Activated B cell treated with CpG ODN at 0.5 μM for 24 hours (primary cell): ENCODE measurements at places on chromosomes 7 and 10. TPM values are rescaled to one million over a fixed set of nuclear protein-coding genes. Genes with fewer than 3 reads are reported as not detected.

- no peak for DNase-seq
- H3K4me3 ChIP-seq = no peak overlapping the region
- no peaks in the 10 kb centered on the region for H3K4me1 ChIP-seq
- H3K27me3 ChIP-seq = peaks cover 2% of the 10 kb centered on the region
- no peaks in the 10 kb centered on the region for H3K36me3 ChIP-seq
- H3K27ac ChIP-seq = no peak overlapping the region
Measured at GRCh38 chr10:50857579-50857978, 27.8 kb downstream of the A1CF start.

DNA sequence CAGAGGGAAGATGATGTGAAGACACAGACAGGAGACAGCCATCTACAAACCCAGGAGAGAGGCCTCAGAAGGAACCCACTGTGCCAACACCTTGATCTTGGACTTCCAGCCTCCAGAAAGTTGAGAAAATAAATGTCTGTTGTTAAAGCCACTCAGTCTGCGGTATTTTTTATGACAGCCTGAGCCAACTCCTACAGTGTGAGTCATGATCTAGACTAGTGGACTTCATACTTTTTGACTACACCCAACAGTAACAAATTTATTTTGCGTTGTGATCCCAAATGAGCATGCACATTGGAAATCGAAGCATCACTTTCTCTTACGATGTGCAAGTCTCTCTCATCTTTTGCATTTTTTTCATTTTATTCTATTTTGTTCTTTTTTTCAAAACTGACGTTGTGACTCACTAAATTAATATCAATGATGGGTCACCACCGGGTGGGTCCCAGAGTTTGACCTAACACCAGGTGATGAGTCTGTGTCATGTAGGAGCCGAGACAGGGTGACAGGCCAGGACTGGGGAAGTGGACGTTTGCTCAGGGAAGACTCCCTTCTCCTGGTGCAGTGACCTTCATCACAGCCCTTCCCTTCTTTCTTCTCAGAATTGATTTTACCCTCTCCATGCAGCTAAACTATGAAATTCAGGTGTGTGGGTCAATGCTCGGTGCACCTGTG lies 28.9 kb downstream of the PHYH start:
- no peak overlapping the region for H3K27ac ChIP-seq
- DNase-seq = no peak
- H3K27me3 ChIP-seq = peaks cover 1% of the 10 kb centered on the region
- no peaks in the 10 kb centered on the region for H3K4me1 ChIP-seq
- H3K4me3 ChIP-seq = no peak overlapping the region

DNA sequence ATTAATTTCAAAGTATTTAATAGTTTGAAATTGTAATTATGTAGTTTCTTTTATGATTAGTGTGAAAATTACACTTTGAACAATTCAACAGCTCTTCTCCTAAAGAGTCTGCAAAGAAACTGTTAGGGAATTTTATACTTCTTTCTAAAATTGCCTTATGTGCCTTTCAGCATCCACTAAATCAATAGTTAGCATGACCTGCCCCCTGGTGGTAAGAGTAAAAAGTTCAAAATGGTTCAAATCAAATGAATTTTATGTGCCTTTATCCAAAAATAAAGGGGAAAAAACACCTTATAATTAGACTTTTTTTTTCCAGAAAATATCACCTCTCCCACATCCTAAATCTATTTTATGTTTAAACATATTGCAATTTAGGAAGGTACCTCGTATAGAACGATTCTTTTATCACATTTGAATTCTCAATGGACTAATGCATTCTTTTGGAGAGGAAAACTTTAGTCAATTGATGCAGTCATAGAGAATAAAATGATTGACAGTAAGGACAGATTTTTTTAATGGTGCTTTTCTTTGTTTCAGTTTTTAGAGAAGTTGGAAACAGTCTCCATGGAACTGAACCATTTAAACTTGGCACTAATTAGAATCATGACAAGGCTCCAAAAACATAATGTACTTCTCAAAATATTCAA lies 163.7 kb downstream of the SEMA3D start:
- H3K4me1 ChIP-seq = no peaks in the 10 kb centered on the region
- H3K27ac ChIP-seq = no peak overlapping the region
- H3K36me3 ChIP-seq = no peaks in the 10 kb centered on the region
- no peaks in the 10 kb centered on the region for H3K27me3 ChIP-seq
- no peak for DNase-seq
- no peak overlapping the region for H3K4me3 ChIP-seq

DNA sequence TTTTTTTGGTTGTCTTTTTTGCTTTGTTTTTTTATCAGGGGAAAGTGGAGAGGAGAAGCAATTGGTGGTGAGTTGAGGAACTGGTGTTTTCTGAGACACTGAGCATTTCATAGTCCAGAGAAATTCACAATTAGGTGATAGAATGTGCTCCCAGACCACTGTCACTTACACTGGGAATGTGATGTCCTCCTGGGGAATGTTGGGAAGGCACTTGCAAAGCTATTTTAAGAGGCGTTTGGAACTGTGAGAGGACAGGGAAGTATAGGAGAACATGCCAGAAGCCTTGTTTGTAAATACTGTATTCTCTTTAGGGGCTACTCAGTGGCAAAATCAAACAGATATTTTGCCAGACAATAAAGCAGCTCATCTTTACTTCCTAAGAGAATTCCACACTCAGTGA lies 16.0 kb downstream of the CHRM2 start:
- no peak overlapping the region for H3K4me3 ChIP-seq
- H3K27me3 ChIP-seq = no peaks in the 10 kb centered on the region

DNA sequence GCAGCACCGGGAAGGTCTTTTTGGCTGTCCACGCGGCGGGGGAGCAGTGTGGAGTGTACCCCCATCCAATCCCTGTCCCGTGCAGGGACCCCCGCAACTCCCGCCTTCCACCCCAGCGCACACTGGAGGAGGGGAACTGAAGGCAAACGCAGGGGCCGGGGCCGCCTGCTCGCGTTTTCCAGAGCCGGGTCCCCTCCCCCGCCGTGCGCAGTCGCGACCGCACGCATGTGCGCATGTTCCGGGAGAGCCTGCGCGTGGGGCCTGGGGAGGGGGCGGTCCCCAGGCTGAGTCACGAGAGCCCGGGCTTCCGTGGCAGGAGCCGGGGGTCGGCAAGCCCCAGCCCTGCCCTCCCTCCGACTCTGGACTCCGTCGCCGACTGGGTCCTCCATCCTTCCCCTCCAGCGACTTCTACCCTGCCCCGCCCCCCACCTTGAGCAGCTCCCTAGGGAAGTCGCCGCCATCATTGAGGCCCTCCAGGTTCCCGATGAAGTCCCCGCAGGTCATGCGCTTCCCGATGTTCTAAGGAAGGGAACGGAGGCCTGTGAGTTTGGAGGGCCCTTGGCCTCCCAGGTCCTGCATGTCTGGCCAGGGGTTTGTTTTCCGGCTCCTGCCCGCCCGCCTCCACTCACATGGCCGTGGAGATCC lies 8.0 kb downstream of the PSD start:
- peaks cover 36% of the 10 kb centered on the region for H3K4me1 ChIP-seq
- no peak overlapping the region for H3K27ac ChIP-seq
- peak overlapping the region; percentile 59 for H3K4me3 ChIP-seq
- H3K36me3 ChIP-seq = no peaks in the 10 kb centered on the region

DNA sequence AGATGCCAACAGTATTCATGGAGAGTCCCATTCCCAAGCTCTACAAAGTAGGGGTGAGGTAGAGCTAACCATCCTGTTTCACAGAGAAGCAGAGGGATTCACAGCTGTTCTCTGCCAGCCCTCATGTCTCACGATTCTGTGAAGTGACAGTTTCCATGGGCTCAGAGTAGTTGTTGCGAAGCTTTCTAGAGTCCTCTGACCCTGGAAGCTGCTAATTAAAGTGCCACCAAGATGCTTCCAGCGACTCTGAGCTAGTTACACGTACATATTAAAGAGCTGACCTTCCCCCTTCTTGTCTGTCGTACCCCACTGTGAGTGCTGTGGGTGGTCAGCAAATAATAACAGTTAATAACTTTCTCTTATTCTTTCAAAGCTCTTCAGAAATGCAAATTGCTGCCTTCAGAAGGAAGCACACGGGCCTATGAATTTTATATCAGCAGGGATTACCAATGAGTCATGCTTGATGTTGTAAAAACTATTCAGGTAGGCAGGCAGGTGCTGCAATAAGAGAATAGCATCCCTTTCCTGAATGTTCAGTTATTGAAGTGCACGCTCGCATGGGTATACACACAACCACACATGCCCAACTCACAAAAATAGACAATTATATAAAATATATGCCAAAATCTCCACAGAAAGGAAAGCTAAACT lies 34.1 kb downstream of the DNAJB9 start:
- H3K4me1 ChIP-seq = no peaks in the 10 kb centered on the region
- peaks cover 21% of the 10 kb centered on the region for H3K27me3 ChIP-seq
- no peak overlapping the region for H3K27ac ChIP-seq
- no peak overlapping the region for H3K4me3 ChIP-seq
- DNase-seq = no peak

DNA sequence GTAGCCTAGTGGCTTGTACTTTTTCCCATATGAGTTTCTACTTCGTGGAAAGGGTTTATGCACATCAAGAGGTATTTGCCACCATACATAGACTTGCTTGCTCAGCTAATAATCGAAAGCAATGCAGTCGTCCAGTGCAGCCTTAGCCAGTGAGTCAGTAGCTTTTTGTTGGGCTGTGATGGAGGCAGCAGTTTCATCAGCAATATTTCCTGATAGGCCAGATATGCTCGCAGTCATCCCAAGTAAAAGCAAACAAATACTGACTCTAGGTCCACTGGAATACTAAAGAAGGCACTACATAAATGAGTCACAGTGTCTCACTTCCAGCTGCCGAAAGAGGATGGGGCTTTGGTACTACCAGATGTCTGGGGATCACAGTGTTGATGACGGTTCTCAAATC lies 2.1 kb upstream of the BNIP3 start:
- no peak for DNase-seq
- H3K4me1 ChIP-seq = peaks cover 10% of the 10 kb centered on the region
- H3K27ac ChIP-seq = no peak overlapping the region
- peaks cover 4% of the 10 kb centered on the region for H3K27me3 ChIP-seq
- no peaks in the 10 kb centered on the region for H3K36me3 ChIP-seq
- H3K4me3 ChIP-seq = no peak overlapping the region

- no peaks in the 10 kb centered on the region for H3K36me3 ChIP-seq
- no peak overlapping the region for H3K4me3 ChIP-seq
- no peaks in the 10 kb centered on the region for H3K27me3 ChIP-seq
- H3K27ac ChIP-seq = no peak overlapping the region
- H3K4me1 ChIP-seq = no peaks in the 10 kb centered on the region
- DNase-seq = no peak
Measured at GRCh38 chr7:84025332-84025927, 169.2 kb downstream of the SEMA3A start.

GRCh38 chr10:49781247-49781646 lies 19.1 kb upstream of the OGDHL start:
- H3K4me3 ChIP-seq = no peak overlapping the region
- H3K4me1 ChIP-seq = no peaks in the 10 kb centered on the region
- no peak for DNase-seq
- H3K27ac ChIP-seq = no peak overlapping the region

DNA sequence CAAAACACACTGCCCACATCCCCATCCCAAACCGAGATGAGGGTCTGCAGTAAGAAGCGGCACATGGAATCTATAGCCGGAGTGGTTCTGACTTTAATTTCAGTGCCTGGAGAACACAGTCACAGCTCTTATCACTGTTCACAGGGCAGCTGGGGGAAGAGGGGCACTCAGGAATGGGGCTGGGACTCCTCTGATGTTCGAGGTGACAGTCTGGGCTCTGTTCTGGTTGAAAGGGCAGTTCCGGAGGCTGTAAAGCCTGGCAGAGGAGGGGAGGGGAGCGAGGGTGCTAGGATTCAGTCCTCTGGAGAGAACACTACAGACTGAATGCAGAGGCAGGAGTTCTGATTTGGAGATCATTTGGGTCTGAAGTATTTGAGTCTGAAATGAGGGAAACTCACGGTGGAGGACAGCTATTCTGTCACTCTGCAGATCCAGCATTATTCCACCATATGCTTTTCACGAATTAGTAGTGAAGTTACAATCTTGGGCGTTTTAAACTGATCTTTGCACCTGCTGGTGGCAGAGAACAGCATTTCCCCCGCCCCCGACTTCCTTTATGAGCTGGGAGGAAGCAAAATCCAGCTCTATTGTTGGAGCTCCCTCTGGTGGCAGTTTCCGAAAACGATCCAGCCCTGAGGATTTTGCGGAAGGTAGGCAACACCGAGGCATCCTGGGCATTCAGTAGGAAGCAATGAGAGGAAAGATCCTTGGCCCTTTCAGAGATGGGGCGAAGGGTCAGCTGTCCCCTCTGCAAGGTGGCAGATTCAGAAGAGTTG lies 22.7 kb upstream of the KCNK18 start:
- H3K4me1 ChIP-seq = peaks cover 18% of the 10 kb centered on the region
- peaks cover 38% of the 10 kb centered on the region for H3K27me3 ChIP-seq

- H3K4me3 ChIP-seq = no peak overlapping the region
- no peaks in the 10 kb centered on the region for H3K4me1 ChIP-seq
- H3K27ac ChIP-seq = no peak overlapping the region
- H3K36me3 ChIP-seq = no peaks in the 10 kb centered on the region
- peaks cover 2% of the 10 kb centered on the region for H3K27me3 ChIP-seq
- DNase-seq = no peak
Measured at GRCh38 chr7:138907201-138907847, 73.9 kb downstream of the KIAA1549 start.

DNA sequence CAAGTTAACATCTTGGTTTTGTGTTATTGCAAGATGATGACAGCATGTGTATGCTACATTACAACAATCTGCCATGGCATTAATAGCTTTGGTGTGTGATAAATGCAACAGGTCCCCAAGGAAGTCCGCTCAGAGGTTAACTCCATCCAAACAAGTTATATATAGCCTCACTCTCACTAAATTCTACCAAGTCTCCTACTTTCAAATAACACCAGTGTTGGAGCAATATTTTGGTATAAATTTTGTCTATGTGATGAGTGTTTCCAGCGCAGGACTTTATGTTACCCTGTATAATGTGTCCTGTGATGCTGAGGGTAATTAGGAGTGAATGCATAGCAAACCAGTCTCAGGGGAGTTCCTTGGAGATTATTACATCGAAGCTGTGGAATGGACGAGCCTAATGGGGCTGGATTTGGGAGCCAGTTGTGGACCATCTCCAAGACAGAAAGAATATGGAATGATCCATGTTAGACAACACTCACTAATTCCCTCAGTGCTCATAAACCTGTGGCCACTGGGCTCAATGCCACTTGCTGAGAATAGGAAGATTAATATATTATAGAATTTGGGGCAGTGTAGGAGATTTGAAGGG lies 127.6 kb upstream of the CXCL12 start:
- DNase-seq = no peak
- H3K27ac ChIP-seq = no peak overlapping the region
- H3K27me3 ChIP-seq = no peaks in the 10 kb centered on the region
- no peaks in the 10 kb centered on the region for H3K36me3 ChIP-seq
- no peaks in the 10 kb centered on the region for H3K4me1 ChIP-seq

Gene MPLKIP
- total RNA-seq = 29.9 and 35.1 TPM in 2 replicates

Gene SSC4D
- total RNA-seq = 0.55 TPM in 1 of 2 replicates, not detected in the other

Gene NET1
- total RNA-seq = 19.0 and 22.5 TPM in 2 replicates

Gene UPK3B
- total RNA-seq = 3.2 and 3.4 TPM in 2 replicates

Gene GRB10
- not detected in 2 replicates for total RNA-seq

Gene LRRN3
- not detected in 2 replicates for total RNA-seq

Gene PNLIPRP3
- not detected in 2 replicates for total RNA-seq

Gene MYH16
- not detected in 2 replicates for total RNA-seq
